Memory B cell (primary cell): ENCODE measurements at places on chromosomes 5 and 9.

- no peak for DNase-seq
These were observed 30.6 kb upstream of the GARNL3 start for GRCh38 chr9:127233989-127234388.

- no peak for DNase-seq
These were observed 835 bp upstream of the DND1 start for GRCh38 chr5:140674211-140674610.

GRCh38 chr5:79561525-79561893 is 47.6 kb upstream of the HOMER1 start:
- no peak for DNase-seq

DNA sequence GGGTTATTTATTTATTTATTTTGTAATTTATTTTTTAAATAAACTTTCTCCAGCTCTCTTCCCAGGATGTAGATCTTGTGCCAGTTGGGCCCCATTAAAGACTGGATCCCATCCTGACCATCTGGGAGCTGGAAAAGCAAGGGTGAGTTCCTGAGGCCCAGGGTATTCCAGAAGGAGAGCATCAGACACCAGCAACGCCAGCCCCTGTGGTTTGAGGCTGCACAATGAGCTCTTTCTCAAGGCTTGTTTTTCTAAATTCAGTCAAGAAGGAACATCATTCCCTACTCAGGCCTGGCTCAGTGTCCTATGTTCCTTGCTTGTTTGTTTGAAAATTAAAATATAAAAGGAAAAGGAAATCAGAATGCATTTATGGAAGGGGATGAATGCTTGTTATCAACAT is 313.3 kb downstream of the EBF1 start:
- DNase-seq: no peak

DNA sequence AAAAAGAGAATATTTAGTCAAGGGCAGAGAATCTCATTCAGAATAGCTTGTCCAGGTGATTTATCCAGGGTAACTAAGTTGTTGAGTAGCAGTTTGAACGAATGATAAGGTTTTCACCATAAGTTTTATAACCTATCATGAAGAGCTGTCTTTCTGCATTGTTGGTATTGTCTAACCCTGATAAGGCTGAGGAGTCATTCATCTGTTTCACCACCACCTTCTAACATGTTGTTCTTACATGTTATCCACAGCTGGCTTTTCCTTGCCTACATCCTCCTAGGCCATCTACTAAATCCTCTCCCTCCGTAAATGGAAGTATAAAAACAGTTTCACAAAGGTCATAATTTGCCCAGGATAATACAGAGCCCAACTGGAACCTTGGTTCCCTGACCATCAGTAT is 24.1 kb downstream of the ZNF462 start:
- no peak for DNase-seq

GRCh38 chr5:61342071-61342501 is 10.0 kb downstream of the ZSWIM6 start:
- no peak for DNase-seq

- no peak for DNase-seq
These were observed 9.4 kb downstream of the FBXW11 start for GRCh38 chr5:171997011-171997410.

DNA sequence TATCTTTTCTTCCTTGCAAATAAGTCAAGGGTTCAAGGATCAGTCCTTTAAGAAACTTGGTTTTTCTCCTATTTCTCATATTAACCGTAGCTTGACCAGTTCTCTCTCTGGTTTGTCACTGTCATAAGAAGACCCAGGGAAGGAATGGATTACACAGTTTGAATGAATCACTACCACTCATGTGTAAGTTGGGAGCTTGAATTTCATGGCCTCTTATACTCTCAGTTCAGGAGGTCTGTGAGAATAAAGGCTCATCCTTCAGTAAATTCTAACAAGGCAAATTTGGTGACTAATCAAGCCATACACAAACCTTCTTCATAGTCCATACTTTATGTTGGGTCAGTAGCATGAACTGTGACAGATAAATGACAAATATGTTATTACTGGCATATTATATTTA is 323.1 kb upstream of the ACTBL2 start:
- DNase-seq: no peak

GRCh38 chr5:115894342-115894741 is 52.6 kb downstream of the AP3S1 start:
- DNase-seq: no peak

DNA sequence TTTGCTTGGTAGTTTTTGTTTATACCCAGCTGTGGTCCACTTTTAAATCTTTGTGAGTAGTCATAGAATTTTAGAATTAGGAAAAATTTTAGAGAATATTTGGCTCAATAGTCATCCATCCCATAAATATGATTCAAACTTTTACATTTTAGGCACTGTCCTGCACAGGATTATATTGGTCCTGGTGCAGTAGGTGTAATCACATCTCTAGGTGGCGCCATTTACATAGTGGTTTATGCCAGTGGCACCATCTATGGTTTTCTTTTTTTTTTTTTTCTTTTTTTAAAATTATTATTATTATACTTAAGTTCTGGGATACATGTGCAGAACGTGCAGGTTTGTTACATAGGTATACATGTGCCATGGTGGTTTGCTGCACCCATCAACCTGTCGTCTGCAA is 260.7 kb upstream of the KCNN2 start:
- no peak for DNase-seq

GRCh38 chr9:130197888-130198287 is 25.7 kb downstream of the NCS1 start:
- DNase-seq: no peak

DNA sequence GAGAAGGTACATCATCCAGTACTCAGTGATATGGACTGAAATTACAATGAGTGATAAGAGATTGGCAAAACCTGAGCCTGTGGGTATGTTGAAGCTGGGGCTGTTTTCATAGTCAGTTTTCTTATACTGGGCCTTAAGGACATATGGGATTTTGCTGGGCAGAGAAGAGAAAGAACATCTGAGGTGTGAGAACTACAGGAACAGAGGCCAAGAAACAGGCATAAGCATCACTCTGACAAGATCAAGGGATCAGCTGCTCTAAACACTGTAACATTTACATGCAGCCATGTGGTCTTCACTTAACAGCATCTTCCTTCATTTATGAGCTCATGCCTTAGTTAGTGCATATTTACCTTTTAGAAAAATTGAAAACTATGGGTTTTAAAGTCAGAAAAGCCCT is 220.0 kb downstream of the TRIM36 start:
- no peak for DNase-seq

DNA sequence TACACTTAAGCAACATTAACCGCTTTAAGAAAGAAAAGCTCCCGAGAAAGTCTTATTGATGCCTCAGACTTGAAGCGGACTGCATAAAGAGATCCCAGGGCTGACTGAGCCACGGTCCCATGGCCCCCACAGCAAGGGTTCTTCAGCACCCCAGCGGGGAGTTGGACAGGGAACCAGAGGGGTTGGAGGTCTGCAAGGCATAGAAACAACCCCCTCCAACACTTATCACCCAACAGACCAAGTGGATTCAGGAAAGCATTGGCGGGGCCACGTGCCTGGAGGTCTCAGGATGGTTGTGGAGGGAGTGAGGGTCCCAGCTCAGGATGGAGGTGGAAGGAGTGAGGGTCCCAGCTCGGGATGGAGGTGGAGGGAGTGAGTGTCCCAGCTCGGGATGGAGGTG is 143.7 kb upstream of the IRX2 start:
- no peak for DNase-seq

GRCh38 chr5:65969539-65970393 is 43.4 kb downstream of the ERBIN start:
- DNase-seq: no peak

GRCh38 chr5:141603923-141604717 is 14.7 kb downstream of the DIAPH1 start:
- DNase-seq: no peak

- no peak for DNase-seq
These were observed 17.1 kb downstream of the RFX3 start for GRCh38 chr9:3508521-3509291.

- DNase-seq: no peak
These were observed 26.5 kb downstream of the HMCN2 start for GRCh38 chr9:130292106-130292505.

DNA sequence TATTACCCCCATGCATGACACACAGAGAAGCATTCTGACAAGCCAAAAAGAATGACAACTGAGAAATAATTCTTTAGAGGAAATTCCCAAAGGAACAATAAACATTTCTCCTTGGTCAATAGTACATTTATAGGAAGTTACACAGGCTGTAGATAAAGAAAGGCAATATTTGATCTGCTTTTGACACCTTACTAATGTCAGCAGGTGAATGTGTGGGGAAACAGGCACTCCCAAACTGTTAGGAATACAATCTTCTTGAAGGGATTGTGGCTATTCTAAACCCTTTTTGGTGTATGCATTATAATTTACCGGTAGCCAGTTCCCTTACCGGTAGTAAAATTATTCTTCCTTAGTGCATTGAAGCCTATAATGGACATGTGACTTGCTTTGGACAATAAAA is 116.1 kb upstream of the FTMT start:
- no peak for DNase-seq

- DNase-seq: no peak
These were observed 88.9 kb downstream of the S1PR3 start for GRCh38 chr9:89080193-89080592.

DNA sequence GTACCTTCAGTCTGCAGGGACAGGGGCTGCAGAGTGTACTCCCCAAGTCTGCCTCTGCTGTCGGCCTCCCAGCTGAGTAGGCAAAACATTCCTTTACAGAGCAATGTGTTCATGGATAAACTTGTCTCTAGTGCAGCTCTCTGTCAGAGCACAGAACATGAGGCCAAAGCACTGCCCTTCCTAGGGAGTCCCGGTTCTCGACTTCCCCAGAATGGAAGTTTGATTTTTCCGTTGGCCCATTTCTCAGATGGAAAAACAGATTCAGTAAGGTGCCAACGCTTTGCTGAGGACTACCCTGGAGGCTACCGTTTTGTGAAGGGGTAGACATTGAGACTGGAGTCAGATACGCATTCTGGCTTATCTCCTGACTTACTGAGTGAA is 422 bp upstream of the TRIM32 start:
- no peak for DNase-seq

DNA sequence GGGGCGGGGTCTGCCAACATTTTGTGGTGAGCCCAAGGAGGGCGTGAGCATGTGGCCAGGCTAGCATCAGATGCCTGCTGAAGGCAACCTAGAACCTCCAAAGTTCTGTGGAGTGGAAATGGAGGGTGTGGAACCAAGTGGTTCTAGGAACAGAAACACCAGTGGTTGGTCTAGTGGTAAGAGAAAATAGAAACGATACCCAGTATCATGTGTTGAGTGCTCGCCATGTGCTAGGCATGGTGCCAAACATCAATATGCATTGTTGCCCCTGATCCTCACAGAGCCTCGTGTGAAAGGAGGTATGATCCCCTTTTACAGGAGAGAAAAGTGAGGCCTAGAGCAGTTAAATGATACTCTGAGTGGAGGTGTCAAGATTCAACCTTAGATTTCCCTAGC is 31.5 kb upstream of the MVB12B start:
- no peak for DNase-seq

- DNase-seq: no peak
These were observed 134.2 kb upstream of the MARCHF11 start for GRCh38 chr5:16313761-16314160.

- no peak for DNase-seq
These were observed 21.0 kb upstream of the OSMR start for GRCh38 chr5:38824821-38825220.

DNA sequence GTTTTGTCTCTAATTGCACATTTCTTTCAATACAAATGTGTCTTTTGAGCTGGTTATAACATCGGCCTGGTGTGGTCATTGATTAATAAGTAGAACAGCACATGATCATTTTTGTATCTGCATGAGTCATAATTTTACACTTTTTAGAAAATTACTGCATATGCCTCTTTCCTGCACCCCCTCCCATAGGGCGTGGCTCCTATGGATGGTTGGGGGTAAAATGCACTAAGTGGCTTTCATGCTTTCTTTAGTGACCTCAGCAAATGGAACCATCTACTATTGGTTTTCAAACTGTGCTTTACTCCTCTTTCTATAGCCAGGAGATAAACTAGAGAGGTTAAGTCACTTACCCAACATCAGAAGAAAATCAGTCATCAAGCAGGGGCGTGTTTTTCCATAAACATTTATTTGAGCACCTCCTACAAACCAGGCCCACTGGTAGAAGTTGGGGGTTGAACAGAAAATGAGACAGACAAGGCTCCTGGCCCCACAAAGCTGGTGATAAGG is 3.8 kb downstream of the ANXA6 start:
- DNase-seq: no peak

DNA sequence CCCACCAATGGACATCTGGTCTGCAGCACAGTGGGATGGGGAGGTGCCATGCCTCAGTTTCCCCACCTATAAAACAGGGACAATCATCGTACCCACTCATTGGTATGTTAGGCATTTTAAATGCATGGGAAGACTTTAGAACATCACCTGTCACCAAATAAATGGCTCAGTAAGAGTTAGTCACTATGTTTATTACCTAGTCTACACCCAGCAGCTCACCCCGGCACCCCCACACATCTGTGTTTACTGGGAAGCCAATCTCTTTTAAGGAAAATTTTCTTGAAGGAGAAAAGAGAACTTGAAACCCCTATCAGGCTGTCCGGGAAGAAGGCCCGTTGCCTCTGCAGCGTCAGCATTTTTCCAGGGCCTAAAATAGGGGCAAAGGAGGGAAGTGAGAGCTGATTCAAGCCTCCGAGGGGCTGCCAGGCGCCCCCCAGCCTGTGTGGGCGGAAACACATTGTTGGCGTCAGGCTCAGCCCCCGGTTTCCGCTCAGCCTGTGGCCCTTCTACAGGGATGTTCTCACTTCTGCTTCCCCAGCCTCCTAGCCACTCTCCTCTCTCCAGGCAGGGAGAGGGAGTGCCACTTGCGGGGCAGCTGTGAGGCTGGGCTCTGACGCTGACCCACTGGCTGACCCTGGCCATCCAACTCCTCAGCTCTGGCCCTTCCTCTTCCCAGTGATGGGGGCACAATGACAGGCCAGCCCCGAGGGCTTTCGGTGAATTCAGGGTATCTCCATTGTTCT is 4.6 kb downstream of the CSF1R start:
- peak; percentile 20 for DNase-seq

DNA sequence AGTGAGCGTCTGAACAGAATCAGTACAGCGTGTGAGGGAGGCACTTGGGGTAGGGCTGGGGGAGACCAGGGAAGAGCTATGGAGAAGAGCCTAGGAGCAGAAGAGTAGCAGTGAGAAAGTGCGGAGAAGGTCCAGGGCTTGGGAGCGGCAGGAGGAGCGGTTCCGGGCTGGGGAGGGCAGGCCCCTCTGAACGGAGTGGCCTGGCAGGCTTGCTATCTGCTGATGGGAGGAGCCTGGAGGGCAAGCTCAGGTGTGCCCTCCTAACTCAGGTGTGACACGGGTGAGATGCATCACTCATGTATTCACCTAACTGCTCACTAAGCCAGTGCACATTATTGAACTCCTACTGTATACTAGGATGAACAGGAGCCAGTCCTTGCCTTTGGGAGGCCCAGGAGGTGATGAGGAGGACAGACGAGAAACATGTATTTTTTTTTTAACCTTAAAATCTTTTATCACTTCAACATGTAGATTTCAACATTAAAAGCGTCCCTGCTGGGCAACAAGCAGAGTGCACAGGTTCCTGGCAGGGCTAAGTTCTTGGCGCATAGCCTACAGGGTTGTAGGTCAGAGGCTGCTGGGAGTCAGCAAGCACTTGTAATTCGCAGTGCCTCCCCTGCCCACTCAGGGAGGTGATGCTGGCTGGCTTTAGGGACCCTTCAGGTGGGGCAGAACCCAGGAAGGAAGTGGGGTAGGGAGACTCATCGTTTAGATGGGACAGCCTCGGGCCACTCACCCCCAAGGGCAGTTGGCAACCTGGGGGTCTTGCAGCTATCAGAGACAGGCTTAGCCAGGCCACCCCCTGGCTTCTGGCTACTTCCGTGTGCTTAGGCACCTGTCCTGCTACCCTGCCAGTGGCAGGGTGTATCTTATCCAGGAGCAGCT is 55.5 kb downstream of the TMOD1 start:
- no peak for DNase-seq

- DNase-seq: no peak
These were observed 225.6 kb downstream of the ARHGEF28 start for GRCh38 chr5:73851471-73852181.
